ENCODE measurements at places on chromosomes 12 and 14.

DNA sequence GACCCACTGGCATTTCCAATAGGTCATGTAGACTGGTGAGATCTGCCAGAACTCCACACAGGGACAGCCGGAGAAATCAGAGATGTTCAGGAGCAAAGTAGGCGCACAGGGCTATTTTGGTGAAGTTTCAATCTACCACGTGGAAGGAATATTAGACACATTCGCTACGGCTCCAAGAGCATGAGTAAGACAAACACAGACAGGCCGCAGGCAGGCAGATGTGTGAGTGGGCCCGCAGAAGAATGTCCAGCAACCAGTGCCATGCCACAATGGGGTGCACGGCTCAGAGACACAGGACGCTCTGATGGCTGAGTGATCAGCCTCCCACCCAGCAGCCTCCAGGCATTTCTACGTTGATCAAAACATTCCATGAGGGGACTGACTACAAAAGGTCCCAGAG lies 10.4 kb downstream of the SLC15A4 start:
- no peak for DNase-seq

GRCh38 chr12:31600252-31600651 lies 9.3 kb upstream of the DENND5B start:
- DNase-seq = no peak

DNA sequence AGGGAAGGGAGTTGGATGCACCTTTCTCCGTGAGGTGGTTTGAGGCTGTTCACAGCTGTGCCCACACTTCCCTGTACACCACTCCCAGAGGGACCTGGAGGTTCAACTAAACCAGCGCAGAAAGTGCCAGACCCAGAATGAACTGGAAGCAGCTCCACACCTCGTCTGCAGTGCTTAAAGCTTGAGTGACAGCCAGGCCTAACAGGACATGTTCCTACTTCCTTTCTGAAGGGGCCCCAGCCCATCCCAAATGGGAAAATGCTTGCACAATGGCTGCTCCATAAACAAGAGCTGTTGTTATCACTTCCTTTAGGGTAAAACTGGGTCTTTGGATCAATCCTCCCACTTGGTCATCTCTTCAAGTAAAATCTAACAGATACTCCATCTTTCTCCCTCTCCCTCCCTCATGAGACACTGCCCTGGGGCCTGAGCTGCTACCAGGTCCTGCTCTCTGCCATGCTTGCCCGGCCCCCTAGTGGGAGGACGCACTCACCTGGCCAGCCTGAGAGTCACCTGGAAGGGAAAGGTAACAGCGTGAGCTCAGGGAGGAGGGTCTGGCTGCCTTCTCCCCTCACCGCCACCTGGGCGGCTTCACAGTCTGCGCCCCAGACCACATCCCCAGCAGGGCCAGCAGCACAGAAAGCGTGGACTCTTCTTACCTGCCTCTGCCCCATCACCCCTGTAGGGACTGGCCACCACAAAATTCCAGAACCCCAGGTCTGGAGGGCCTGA lies 33.5 kb downstream of the ISCA2 start:
- no peak for DNase-seq

GRCh38 chr14:92633274-92633616 lies 115.2 kb downstream of the LGMN start:
- DNase-seq = no peak

- no peak for DNase-seq
Measured at GRCh38 chr12:70236990-70237389, 6.2 kb upstream of the CNOT2 start.

DNA sequence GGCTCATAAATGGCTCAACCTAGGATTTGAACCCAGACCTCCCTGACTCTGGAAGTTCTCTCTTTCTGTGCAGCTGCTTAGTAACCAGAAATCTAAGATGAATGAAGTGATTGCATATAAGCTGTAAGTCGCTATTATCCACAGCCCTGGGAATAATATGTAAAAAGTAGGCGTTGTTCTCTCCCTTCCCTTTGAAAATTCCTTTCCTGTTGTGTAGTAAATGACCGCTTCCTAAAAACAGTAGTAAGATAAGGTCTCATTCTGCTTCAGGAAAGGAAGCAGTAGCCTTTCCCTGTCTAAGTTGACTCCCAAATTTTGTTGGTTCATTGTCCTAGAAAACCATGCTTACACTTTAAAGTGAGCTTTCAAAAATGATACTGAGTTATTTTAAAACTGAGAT lies 418.3 kb downstream of the EGLN3 start:
- no peak for DNase-seq

DNA sequence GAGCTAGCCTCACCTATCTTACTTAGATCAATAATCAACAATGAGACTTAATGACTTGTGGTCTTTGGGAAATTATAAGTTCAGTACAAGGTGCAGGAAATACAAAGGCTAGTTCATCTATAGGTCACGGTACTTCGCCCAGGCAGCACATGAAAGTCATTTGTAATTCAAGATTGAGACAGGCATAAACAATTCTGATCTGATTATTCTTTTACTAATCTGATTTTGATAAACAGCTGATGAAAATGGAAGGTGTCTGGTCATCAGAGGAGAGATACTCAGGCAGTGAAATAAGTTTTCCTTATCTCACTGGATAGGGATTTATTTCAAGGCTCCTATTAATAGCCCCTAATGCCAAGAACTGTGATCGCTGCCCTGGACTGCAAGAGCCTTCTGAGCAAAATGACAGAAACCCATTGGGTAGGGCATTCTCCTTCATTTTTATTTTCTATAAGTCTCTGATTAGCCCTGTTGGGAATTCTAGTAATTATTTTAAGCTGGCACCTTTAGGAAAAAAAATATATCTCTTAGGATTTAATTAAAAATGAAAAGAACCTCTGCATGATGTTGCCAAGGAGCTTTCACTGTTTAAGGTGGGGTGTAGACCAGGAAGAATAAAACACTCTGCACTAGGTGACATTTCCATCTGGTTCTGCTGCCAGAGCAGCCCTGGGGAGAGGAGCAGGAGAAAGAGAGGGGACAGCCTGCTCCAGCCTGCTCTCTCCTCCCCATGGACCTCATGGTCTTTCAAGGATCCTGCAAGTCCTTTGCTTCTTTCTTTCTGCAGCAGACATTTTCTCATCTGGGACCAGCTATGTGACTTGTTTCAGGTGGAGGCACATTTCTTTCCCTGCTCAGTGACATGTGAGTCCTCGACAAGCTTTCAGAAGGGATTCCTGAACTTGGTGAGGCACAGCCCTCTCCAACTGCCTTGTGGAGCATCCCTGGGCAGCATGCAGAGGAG lies 44.8 kb downstream of the SSPN start:
- DNase-seq = no peak

GRCh38 chr12:39935275-39935674 lies 170.6 kb downstream of the SLC2A13 start:
- no peak for DNase-seq

DNA sequence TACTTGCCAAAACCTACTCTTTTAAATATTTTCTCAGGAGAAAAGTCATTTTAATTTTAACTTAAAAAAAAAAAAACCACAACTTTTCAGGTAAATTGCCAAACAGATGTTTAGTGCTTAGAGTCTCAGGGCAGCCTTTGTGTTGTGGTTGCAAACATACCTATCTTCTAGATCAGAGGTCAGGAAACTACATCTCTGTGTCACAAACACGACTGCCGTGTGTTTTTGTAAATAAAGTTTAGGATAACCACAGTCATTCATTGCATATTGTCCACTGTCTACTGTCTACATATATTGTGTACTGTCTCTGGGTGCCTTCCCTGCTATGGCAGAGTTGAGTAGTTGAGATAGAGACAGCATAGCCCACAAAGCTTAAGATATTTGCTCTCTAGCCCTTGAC lies 48.9 kb downstream of the DYRK2 start:
- no peak for DNase-seq

GRCh38 chr12:91249054-91249453 lies 66.4 kb upstream of the DCN start:
- no peak for DNase-seq

DNA sequence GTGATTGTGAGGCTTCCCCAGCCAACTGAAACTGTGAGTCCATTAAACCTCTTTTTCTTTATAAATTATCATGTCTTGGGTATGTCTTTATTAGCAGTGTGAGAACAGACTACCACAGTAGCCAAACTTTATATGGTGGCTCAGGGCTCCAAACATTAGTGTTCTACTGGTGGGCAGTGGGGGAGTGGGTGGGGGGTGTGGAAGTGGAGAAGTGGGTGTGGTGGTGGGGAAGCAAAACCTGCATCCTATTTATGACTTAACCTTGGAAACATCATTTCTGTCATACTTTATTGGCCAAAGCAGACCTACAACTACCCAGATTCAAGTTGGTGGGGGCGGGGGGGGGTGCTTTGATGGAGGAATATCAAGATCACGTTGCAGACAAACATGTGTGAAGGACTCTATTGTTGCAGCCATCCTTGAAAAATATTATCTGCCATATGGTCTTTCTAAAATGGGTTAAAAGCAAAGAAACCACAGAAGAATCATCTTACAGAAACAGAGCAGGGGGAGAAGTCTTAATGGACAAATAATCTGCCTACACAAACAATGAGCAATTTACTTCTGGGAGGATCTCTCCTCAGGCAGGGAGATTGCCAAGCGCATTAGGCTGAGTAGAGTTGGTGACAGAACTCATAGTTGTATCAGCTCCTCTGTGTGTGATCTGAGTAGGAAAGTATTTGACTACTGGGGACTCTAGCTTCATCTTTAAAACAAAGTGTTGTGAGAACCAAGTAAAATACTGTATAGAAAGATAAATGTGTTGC lies 1.4 kb upstream of the PWP1 start:
- DNase-seq = no peak

DNA sequence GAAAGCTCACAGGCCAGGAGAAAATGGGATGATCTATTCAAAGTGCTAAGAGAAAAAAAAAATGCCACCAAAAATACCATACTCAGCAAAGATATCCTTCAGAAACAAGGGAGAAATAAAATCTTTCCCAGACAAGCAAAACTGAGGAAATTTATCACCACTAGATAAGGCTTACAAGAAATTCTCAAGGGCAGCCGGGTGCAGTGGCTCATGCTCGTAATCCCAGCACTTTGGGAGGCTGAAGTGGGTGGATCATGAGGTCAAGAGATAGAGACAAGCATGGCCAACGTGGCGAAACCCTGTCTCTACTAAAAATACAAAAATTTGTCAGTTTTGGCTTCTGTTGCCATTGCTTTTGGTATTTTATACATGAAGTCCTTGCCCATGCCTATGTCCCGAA lies 48.2 kb downstream of the CRY1 start:
- DNase-seq = no peak

GRCh38 chr14:76715101-76715500 lies 46.2 kb upstream of the VASH1 start:
- no peak for DNase-seq

GRCh38 chr12:69196302-69197288 lies 42.8 kb upstream of the CPSF6 start:
- peak; percentile 9 for DNase-seq

GRCh38 chr14:69963966-69964365 lies 84.8 kb downstream of the SMOC1 start:
- no peak for DNase-seq

- DNase-seq = no peak
Measured at GRCh38 chr14:68307790-68308168, 485.1 kb downstream of the ZFP36L1 start.

DNA sequence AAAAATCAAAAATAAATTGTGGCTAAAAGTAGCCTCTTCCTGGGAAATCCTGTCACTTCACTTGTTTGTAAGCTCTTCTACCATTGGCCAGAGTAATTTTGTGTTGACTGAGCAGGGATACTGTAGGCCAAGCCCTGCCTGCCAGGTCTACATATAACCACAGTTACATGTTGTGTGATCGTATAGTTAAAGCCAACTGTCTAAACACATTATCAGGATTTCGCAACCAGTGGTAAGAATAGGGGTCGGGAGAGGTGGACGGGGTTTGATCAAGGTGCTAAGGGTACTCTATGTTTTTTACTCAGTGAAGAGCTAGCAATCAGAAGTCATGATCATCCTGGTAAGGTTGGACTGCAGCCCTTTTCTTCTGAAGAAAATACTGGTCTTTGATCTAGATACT lies 13.4 kb downstream of the ANKRD13A start:
- DNase-seq = no peak

DNA sequence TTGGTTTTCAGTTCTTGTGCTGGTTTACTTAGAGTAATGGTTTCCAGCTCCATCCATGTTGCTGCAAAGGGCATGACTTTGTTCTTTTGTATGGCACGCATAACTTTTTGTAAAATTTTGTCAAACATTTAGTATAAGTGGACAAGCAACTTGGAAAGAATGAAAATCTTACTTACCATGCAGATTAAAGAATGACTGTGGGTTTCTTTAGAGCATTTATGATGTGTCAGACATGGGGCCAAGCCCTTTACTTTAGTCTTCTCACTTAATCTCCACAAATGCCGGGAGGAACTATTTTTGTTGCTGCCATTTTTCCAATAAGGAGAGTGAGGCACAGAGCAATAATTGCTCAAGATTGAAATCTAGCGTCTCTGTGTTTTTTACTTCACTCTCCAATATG lies 652.5 kb upstream of the TBX3 start:
- no peak for DNase-seq

Data from WERI-Rb-1 (cell line).